ENCODE measurements at places on chromosomes 16 and 17.

GRCh38 chr17:27532269-27533263 is 76.3 kb downstream of the KSR1 start:
- no peak for DNase-seq

DNA sequence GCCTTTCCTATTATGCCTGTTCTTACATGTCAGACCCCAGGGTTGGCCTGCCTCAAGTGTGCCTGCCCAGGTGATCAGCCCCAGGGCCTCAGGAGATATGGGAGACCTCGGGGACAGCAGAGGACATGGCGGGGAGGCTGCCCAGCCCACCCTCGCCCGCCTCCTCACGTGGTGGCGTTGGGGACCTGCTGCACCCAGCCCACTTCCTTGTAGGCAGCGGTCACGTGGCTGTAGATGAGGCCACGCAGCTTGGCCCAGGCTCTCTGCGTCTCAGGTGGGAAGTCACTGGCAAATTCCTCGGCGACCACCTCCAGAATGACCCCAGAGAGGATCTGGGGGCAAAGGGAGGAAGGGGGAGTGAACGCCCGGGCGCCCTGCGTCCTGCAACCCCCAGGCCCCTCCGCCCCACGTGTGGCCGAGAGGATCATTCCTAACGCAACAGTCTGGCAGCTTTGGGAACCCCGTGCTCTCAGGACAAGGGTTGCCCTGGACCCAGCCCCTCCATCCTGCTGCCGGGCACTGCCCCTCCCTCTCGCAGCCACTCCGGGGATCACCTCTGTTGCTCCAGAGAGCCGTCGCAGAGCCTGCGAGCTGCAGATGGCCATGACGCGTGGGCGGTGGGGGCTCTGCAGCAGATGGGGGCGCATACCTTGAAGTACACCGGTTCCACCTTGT is 6.6 kb downstream of the CYGB start:
- DNase-seq = no peak

DNA sequence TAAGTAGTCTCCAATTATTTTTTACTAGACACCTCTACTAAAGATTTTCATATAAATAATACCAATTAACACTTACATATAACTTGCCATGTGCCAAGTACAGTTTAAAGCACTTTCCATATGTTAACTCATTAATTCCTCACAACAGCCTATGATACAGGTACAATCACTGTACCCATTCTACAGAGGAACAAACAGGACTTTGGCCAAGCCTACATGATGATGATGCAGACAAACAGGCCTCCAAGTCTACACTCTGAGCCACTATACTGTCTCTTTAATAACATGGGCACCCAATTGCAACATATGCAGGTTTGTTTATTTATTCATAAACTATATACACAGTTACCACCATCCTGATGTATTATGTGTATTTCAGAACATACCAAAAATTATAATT is 46.0 kb downstream of the TOX3 start:
- DNase-seq = no peak

- no peak for DNase-seq
Observed at GRCh38 chr17:31672161-31672819, 186.8 kb downstream of the COPRS start.

GRCh38 chr17:8746501-8747236 is 2.0 kb upstream of the CCDC42 start:
- no peak for DNase-seq

DNA sequence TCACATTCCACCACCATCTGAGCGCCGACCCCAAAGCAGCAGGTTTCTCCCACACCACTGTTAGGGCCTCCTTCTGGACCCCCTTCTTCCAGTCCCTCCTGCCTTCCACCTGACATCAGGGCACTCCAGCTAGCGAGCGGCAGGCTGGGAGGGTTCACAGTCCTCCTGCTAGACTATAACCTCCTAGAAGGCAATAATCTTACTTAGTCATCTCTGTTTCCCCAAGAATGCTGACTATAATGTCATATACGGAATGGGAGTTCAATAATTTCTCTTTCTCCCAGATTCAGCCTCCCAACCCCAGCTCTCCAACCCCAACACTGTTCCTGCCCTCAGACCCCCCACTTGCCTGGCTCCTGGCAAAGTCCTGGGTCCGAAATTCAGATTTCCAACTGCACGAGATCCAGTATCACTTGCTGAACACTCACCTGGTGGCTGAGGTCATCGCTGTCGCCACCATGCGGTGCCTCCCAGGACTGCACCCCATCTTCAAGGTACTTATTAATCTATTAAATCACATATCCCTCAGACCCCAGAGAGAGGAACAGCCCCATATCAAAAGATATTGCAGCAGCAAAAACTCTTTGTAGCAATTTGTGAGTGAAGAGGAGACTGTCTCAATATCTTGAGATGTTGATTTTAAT is 5.6 kb downstream of the ALOX12 start:
- DNase-seq = no peak

DNA sequence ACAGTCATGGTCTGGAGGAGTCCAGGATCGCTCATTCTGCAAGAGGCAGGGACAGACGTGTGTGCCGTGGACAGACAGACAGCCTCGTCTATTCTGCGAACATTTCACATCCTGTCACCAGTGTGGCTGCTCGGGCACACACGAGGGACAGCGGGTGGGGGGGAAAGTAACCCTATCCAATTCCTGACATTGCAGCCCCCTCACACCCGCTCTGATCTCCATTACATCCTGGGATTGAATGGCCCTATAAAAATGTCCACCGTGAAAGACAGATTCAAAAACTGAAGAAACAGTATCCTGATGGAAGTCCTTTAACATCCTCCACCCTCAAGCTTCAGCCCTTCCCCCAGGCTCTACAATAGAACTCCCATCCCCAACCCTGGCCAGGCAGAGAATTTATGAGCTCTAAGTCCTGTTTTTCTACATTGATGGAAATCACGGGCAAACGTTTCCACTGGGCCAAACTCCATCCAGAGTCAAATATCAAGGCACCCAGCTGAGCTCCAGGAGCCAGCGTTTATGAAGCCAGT is 39.4 kb downstream of the HS3ST3A1 start:
- peak; percentile 74 for DNase-seq

- DNase-seq = no peak
Observed at GRCh38 chr16:47499700-47500264, 38.7 kb downstream of the PHKB start.

GRCh38 chr16:71882505-71883167 is 1.3 kb downstream of the ZNF821 start:
- no peak for DNase-seq

DNA sequence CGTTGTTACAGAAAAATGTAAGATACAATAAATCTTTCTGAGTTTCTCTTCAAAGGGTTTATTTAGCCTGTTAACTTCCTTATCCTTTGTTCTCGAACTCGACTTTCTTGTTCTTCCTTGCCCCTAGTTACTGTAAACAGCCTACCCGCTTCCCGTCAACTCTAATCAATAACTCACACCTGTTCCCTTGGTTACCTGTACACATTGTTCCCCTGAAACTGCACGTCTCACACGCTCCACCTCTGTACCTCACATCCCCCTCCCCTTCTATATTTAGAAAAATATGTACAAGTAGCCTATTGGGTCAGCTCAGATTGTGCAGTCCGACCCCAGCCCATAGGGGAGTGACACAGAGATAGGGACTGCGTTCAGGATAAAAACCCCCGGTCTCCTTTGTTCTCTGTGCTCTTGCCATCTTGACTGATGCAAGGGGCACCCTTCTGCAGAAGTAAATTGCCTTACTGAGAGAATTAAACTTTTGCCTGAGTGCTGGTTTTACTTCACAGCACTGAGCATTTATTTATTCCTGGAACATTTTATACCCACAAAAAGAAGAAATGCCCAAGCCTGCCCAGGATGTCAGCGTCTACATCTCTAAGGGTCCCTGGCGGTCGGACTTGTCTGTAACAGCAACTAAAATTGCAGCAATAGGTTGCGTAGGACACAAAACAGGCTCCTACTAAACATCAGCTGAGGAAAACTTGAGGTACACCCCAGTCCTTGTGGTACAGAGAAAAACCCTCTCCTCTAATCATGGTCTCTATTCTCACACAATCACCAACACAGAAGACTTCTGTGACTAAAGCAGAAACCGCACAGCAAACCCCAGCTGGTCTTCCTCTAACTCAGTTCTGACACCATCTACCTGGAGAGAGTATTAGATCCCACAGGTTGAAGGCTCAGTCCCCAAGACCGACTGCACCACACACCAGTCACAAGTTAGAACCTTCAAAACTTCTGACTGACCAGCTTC is 11.3 kb downstream of the WDR45B start:
- no peak for DNase-seq

GRCh38 chr16:23941963-23942564 is 106.3 kb downstream of the PRKCB start:
- DNase-seq = no peak

DNA sequence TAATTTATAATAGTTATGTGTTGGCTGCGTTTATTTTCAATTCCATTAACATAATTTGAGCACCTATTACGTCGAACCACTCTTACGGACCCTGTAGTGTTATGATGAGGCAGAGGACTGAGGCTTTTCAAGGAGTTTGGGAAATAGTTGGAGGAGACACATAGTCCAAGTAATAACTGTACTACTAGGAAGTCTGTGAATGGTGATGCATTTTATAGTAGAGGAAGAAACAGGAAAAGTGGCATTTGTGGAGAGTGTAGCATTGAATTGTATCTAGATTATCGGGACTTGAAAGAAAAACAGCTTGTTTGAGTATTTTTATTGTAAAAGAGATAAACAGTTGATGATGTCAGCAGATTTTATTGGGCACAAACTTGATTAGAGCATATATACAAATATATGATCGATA is 1.7 kb downstream of the NFATC3 start:
- no peak for DNase-seq

GRCh38 chr17:73657473-73658116 is 13.3 kb upstream of the SDK2 start:
- no peak for DNase-seq

DNA sequence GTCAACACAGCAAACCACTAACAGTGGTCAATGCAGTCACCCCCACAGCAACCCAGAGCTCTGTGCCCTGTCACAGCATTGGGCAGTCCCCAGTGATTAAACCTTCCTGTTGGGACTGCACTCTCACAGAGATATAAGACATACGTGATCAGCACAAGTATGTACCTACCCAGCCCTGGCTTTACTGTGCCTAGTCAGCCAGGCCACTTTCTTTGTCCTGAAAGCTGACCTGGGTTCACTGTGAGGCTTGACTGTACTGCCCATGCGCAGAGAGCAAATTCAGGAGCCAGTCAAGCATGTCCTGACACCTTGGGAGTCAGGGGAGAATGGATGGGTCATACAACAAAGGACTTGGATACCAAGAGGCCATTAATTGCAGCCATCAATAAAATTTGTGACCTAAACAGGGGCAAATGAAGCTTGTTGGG is 10.9 kb upstream of the TMEM170A start:
- no peak for DNase-seq

- no peak for DNase-seq
Observed at GRCh38 chr17:7340179-7340578, 3.9 kb downstream of the ACAP1 start.

GRCh38 chr17:42702446-42702845 is 20.1 kb downstream of the CNTNAP1 start:
- DNase-seq = no peak

- no peak for DNase-seq
Observed at GRCh38 chr17:8622191-8622590, 8.3 kb downstream of the MYH10 start.

GRCh38 chr17:76417499-76418143 is 33.2 kb downstream of the SPHK1 start:
- no peak for DNase-seq

GRCh38 chr17:65797809-65798208 is 236.4 kb upstream of the AXIN2 start:
- DNase-seq = no peak

- DNase-seq = no peak
Observed at GRCh38 chr16:5605404-5605803, 507.8 kb upstream of the EEF2KMT start.

DNA sequence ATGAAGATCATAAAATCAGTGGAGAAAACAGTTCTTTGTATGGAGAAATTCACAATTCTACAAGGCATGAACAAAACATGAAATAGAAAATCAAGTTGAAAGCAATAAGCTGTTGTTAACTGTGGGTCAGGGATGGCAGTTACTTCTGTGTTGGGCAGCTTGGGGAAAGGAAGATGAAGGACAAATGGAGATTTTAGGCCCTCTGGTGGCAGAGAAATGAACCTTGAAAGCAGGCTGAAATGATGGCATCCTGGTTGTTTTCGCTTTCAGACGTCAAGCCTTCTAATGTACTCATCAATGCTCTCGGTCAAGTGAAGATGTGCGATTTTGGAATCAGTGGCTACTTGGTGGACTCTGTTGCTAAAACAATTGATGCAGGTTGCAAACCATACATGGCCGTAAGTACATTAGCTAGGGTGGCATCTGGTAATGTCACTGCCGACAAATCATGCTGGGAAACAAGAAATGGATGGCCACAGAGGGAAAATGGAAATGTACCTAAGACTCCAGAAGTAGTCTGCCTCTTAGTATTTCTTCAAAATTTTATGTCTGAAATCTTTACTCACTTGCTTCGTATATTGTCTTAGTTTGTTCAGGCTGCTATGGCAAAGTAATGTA is 108.9 kb downstream of the MAP2K6 start:
- no peak for DNase-seq

DNA sequence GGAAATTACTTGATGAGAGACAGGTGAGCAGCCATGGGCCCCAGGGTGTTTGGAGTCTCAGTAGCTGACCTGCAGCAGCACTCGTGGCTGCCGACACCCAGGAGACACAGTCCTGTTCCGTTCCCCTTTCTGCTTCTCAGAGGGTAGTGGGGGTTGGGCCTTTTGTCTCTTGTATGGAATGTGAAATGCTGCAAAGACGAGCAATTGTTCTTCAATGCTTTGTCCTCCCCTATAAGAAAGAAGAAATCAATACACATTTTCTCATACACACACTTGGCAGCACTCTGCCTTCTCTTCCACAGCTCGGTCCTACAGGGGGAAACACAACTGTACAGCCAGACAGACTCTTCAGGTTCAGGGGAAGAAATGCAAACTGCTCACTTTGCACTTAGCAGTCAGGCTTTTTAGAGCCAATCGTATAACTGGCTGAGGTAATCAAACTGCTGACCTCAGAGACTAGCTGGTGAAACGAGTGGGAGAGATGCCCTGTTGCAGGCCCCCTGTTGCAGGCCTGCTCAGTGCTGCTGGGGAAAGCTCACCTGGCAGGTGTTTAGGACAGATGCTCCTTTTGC is 96.7 kb downstream of the AATF start:
- DNase-seq = no peak

- no peak for DNase-seq
Observed at GRCh38 chr17:82023447-82024241, 539 bp downstream of the LRRC45 start.

GRCh38 chr17:40192961-40193360 is 15.7 kb downstream of the RAPGEFL1 start:
- no peak for DNase-seq

DNA sequence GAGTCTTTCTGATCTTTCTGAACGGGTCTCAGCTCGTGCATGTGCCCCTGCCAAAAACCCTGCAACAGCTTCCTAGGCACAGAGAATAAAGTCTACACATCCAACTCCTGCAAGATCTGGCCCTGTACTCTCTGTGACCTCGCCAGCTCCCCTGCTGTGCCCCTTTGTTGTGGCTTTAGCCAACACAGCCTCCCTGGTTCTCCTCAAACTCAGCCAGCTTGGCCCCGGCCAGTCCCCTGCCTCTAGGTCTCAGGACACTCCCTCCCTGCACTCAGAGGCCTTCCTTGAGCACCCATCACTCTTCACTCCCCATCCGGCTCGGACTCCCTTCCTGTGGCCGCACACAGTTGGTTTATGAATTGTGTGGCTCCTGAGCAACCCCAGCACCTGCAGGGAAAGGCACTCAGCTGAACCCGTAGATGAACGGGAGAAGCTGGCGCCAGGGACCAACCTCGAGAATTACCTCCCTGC is 1.4 kb downstream of the CEP131 start:
- no peak for DNase-seq

- no peak for DNase-seq
Observed at GRCh38 chr16:55478827-55479429, at the start of gene MMP2. Gene MMP2, plus strand, starts transcription at chr16:55479198. Its CDS starts 282 bp downstream, at chr16:55479480.

All from AG09309 (cell line).